ENCODE measurements at places on chromosomes 13 and 19.
A peak's percentile ranks its signal among the peaks of the same experiment; 100 is the strongest.

- DNase-seq, result no peak
Observed at GRCh38 chr19:14164724-14165493, 28.5 kb upstream of the ASF1B start.

DNA sequence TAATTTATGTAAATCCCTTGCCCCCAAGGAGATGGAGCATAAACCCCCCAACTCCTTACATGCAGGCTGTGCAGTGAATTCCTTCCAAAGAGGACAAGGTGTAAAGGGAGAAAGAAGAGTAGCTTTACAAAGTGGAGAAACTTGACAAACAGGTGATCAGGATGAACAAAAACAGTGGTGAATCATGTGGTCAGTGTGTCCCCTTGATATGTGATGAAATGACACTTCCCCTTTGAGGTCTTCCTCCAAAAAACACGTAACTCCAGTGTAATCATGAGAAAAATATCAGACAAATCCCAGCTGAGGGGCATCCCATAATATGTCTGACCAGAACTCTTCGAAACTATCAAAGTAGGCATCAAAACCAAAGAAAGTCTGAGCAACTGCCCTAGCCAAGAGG, 29.5 kb upstream of the AKT2 start:
- no peak for DNase-seq

GRCh38 chr13:72255908-72256307, 388.9 kb upstream of the DACH1 start:
- no peak for DNase-seq

- DNase-seq, result no peak
Observed at GRCh38 chr13:90696254-90696653, 651.2 kb upstream of the MIR17HG start.

DNA sequence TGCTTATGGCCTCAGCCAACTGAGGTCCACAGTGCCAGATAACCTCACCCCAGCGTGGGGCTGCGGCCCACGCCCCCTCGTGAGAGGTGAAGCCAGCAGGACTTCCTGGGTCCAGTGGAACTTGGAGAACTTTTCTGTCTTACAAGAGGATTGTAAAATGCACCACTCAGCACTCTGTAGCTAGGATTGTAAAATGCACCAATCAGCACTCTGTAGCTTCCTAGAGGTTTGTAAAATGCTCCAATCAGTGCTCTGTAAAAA, 109.1 kb downstream of the AKAP11 start:
- DNase-seq, result no peak

DNA sequence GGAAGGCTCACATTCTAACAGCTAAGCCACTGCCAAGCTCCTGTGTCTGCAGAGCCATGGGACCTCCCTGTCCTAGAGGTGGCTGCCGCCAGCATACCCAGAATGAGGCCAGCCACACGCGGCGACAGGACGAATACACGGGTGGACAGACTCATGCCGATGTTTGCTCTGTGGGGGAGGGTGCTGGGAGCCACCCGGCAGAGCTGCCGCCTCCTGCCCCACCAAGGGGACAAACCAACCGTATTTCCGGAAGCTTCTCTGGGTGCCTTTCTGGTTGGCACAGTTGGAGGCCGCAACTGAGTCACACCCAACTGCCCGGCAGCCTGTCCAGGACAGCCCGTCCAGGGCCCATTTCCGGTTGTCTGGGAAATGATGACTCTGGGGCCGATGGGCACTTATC, 20.3 kb downstream of the C13orf46 start:
- no peak for DNase-seq

DNA sequence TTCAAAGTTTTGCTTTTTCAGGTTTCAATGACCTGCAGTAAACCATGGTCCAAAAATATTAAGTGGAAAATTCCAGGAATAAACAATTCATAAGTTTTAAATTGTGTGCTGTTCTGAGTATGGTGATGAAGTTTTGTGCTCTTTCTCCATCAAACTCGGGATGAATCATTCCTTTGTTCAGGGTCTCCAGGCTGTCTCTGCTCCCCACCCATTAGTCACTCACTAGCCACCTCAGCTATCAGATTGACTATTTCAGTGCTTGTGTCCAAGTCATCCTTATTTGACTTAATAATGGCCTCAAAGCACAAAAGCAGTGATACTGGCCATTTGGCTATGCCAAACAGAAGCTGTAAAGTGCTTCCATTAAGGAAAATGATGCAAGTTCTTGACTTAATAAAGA, 1140.4 kb downstream of the EFNB2 start:
- DNase-seq, result no peak

DNA sequence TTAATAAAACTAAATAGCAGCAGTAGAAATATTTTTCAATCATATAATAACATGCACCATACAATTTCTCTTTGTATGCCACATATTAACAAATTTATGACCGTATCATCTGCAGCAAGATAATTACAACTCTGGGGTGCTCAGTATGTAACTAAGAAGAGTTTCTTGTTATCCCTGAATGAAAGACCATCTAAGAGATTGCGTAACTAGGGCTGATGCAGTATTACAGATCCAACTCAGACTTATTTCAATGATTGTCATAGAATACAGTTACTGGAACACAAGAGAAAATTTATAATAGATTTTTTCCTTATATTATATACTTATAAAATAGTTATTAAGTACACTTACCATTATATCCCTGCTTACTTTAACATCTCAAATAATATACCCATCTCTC, 305.1 kb downstream of the SLITRK1 start:
- no peak for DNase-seq

- no peak for DNase-seq
Observed at GRCh38 chr19:9969688-9969975, 33.3 kb upstream of the OLFM2 start.

- DNase-seq, result no peak
Observed at GRCh38 chr13:61685682-61686012, 270.0 kb upstream of the PCDH20 start.

- DNase-seq, result no peak
Observed at GRCh38 chr19:55391191-55391670, 5.5 kb downstream of the RPL28 start.

DNA sequence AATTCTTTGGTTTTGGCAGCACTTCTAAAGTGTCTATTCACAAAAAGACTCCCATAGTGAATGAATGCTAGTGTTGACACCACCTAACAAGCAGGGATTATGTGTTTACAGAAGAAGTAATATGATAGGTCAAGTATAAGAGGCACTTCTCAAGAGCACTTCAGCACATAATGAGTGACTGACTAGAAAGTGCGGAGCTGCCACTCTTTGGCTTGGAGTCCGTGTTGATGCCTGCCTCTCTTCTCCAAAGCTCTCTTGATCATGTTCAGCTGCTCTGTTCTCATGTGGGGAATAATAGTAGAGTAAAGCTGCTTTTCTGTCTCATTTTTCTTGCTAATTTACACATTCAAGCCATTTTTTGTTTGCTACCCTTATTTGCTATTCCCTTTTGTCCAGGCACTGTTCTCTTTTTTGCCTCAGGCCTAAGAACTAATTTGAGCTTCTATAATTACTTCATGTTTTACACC, 22.7 kb upstream of the MAB21L1 start:
- DNase-seq, result no peak

- peak; percentile 9 for DNase-seq
Observed at GRCh38 chr19:36604656-36605100, 435 bp upstream of the ZNF382 start.

DNA sequence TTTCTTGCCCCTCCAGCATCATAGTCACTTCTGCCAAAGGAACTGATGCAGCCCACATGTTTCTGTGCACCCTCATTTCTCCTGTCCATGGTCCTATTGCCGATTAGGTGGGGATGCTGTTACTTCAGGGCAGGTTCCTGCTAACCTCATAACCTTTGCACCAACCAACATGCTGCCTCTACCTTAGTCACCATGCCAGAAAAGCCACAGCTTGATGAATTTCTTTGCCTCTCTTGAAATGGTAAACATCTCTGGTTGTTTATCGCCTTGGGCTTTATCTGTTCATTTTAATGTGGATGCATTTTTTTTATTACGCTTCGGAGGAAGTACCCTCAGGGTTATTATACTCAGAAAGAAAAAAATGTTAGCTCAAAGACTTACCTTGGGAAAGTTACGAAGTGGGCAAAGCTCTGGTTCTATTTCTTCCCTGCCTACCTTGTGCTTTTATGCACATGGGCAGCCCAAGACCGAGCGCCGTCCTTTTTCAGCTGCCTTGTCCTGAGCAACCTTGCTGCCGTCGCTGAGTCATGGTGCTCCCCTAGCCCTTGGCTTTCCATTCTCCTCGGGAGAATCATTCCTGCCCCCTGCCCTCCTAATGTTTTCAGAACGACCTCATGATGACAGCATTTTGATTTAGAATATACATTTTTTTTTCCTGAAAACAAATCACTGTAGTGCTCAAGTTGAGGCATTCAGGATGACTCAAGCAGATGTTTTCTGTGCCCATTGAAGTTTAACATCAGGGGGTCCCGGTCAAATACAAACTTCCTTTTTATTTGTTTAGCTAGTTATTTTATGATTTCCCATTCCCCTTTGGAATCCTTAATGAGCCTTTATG, 280.0 kb downstream of the SHISA2 start:
- DNase-seq, result no peak

GRCh38 chr19:14072535-14073260, at the start of gene MISP3:
MISP3 (plus strand) TSS chr19:14072786; CDS start chr19:14073310, 524 bp downstream.
- DNase-seq, result no peak

DNA sequence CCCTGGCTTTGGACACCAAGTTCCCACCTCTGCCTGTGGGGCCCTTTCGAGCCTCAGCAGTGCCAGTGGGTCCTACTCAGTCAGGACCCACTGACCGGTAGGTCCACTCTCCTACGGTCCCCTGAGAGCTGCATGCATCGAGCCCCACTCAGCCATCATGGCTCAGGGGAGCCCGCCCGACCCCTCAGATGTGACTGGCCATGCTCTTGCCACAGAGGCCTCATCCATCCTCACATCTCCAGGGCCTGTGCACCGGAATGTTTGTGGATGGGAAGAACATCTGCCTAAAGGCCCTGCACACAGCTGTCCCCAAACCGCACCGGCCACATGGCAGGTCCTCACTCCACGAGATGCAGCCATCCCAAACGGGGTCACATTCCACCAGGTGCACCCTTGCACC, 52.6 kb upstream of the C13orf46 start:
- no peak for DNase-seq

DNA sequence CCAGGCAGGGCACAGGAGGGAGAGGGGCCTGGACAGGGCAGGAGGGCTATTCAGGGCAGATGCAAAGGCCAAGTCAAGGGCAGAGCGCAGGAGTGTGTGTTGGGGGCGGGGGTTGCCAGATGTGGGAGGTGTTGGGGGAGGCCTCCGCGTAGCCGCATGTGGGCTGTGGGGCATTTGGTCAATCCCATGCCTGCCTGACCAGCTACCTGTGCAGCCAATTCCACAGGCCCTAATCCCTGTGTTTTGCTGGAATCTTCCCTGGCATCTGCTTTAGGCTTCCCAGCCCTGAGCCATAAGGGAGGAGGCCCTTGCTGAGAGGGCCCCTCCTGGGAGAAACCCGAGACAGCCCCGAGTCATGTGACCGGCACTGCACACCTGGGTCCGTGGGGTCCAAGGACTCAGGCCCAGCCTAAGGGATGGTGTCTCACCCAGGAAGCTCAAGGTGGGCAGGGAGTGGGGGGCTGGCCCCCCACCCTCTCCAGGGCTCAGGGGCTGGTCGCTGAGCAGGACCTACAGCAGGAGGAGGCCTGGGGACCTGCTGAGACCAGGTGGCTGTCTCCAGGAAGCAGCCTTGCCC, 20.3 kb downstream of the RFX1 start:
- DNase-seq, result no peak

DNA sequence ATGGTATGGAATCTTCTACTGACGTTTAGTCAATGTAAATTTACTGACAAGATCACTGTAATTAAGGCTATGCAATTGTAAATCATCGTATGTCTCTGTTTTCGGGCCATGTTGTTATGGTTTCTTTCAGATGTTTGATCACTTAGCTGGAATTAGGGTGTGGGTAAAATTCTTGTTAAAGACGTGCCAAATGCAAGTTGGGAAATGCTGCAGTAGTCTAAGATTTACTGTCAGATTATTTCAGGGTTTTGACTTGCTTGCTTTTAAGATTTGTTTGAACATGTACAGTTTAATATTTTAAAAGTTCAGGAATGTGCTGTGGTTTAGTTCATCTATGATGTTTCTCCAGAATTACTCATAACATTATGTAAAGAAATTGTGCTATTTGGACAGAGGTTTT, 10.8 kb downstream of the NDFIP2 start:
- no peak for DNase-seq

- peak; percentile 70 for DNase-seq
Observed at GRCh38 chr19:48635263-48635965, 1.8 kb downstream of the DBP start.

DNA sequence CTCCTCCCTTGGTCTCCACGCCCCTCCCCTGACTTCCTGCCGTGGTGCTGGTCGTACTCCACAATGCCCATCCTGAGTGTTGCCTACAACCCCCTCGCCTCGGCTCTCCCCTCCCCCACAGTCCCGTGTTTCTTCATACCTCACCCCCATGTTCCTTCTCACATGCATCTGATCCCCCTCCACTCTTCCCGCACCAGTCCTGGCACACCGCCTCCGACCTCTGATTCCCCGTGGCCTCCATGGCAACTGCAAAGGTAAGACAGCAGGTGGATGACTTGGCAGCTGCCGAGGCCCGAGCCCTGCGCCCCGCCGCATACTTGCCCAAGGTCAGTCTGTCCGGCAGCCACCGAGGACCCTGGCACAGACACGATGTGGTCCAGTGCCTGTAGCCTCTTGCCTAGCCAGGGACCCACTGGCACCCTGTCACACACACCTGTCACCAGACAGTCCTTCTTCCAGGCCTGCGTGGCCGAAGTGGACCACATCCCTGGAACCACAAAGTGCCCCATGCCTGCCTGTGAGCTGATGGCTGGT, 16.1 kb upstream of the SDHAF1 start:
- DNase-seq, result no peak

DNA sequence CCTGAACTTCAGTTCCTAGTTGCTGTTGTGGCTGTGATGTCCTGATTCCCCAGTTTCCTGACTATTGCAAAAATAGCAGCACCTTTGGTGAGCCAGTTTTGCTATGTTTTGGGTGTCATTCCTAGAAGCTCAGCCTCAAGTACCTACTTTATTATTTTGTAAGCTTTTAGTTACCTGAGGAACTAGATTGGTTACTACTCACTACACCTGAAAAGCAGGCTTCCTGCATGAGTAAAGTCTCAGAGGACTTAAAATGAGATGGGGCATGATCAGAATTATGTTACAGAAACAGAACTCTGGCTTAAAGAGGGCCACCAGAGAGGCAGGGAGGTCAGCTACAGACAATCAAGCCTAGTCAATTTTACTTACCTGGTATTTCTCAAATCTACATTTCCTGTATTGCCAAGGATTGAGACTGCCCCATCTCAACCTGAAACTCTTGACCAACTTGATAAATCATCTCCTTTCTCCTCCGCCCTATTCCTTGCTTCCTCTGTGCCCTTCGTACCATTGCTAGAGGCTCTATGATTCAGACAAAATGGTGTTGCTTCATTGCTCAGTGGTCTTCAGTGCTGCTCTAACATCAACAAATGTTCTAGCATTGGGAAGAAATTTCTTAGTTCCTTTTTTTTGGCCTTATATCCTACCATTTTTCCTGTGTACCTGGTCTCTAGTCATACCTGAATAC, 58.9 kb downstream of the RAP2A start:
- DNase-seq, result no peak

Measured in tibial nerve (tissue), 4 donors.